ENCODE measurements at places on chromosomes 16 and 17. TPM values are rescaled to one million over a fixed set of nuclear protein-coding genes. Genes with fewer than 3 reads are reported as not detected.
A peak's percentile ranks its signal among the peaks of the same experiment; 100 is the strongest.

XYLT1 gene
- total RNA-seq: 12.5 TPM

GRCh38 chr16:6018848-6019489 is 921.4 kb upstream of the EEF2KMT start:
- H3K4me3 ChIP-seq: no peak overlapping the region
- H3K27me3 ChIP-seq: peaks cover 56% of the 10 kb centered on the region
- H3K4me1 ChIP-seq: no peaks in the 10 kb centered on the region
- no peaks in the 10 kb centered on the region for H3K36me3 ChIP-seq
- H3K27ac ChIP-seq: no peak overlapping the region

GRCh38 chr16:4410335-4411075 is 5.9 kb downstream of the CORO7 start:
- peak; percentile 72 for DNase-seq
- H3K36me3 ChIP-seq: no peaks in the 10 kb centered on the region
- H3K27me3 ChIP-seq: no peaks in the 10 kb centered on the region
- no peak overlapping the region for H3K4me3 ChIP-seq
- peak overlapping the region; percentile 24 for H3K27ac ChIP-seq

- no peak overlapping the region for H3K27ac ChIP-seq
- DNase-seq: peak; percentile 61
- H3K4me1 ChIP-seq: no peaks in the 10 kb centered on the region
- no peak overlapping the region for H3K4me3 ChIP-seq
- peaks cover 9% of the 10 kb centered on the region for H3K27me3 ChIP-seq
- no peaks in the 10 kb centered on the region for H3K36me3 ChIP-seq
Measured at GRCh38 chr16:30005341-30006094, 5.3 kb downstream of the DOC2A start.

DNA sequence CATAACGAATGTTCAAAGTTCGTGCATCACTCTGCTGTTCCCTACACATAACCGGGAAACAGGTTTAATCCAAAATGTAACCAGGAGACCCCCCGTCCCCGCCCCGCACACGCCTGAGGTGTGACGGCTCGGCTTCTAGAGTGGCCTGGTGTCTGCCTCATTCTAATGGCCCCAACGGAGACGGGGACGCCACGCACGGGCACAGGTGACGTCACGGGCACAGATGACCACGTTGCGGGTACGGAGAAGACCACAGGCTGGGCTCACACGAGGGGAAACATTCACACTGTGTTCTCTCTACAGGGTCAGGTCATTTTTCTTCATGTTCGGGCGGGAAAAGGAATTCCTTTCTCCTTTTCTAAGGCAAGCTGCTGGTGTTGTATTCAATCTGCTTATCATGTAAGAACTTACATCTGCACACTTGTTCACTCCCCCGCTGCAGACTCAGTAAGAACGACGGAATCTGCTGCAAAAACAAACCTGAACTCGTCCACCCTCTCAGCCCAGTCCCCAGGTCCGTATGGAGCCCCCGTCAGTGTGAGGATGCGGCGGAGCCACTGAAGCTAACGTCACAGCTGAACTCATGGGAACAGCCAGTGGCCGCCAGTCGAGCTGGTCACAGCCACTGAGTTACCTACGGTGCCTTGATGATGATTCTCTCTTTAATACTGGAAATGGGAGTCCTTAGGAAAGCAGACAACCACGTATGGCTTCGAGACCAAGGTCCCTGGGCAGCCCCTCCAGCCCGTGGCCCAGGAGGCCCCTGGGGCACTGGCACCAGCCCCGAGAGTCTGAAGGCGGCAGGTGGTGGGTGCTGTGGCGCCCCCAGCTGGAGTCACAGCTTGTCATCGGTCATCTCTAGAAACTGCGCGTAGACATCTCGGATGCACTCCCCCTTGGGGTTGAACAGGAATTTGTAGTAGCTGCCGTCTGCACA is 32.9 kb downstream of the WDR45B start:
- H3K27me3 ChIP-seq: no peaks in the 10 kb centered on the region
- H3K4me1 ChIP-seq: peaks cover 11% of the 10 kb centered on the region
- no peak overlapping the region for H3K27ac ChIP-seq
- no peak for DNase-seq

GRCh38 chr17:78342449-78343186 is 17.3 kb downstream of the SOCS3 start:
- H3K4me1 ChIP-seq: peaks cover 23% of the 10 kb centered on the region
- no peak overlapping the region for H3K4me3 ChIP-seq

GRCh38 chr17:41404024-41404671 is 6.7 kb upstream of the KRT31 start:
- peak; percentile 63 for DNase-seq
- no peak overlapping the region for H3K4me3 ChIP-seq
- H3K27me3 ChIP-seq: no peaks in the 10 kb centered on the region
- H3K4me1 ChIP-seq: peaks cover 6% of the 10 kb centered on the region
- H3K36me3 ChIP-seq: no peaks in the 10 kb centered on the region
- peak overlapping the region; percentile 31 for H3K27ac ChIP-seq

All from hepatocyte (in vitro differentiated cells).